ENCODE measurements at places on chromosomes 7 and 10.

DNA sequence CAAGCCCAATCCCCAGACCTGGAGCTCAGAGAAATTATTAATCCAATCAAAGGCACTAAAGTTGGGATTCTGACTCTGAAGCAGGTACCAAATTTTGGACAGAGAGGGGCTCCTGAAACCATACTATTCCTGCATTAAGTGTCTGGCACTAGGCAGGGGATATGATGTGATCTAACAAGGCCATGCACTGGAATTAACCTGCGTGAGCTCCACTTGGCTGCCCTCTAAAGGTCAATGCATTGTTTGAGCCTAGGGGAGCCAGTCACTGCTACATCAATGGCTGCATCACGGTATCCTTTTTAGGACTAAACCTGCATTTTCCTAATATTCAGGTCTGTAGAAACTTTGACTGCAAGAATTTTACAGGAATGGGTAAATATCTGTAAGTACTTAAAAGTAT is 42.1 kb downstream of the ST8SIA6 start:
- no peak for DNase-seq

- no peak for DNase-seq
These were observed 112.1 kb downstream of the AKR1D1 start for GRCh38 chr7:138188290-138188858.

- DNase-seq: no peak
These were observed 13.2 kb downstream of the UBE2D1 start for GRCh38 chr10:58347967-58348366.

DNA sequence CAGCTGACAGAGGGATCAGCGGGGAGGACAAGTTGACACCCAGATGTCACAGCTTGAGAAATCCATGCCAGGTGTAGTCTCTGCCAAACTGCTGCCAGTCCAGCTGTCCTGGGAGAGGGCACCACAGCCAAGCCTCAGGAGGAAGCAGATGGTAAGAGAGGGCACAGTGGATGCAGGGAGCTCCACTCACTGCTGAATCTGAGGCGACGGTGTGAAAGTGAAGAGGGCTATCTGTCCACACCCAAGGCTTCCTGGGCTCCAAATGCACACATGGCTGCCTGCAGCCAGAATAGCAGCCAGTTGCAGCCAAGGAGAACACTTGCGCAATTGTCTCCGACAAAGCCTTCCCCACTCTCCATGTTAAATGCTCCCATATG is 502.4 kb downstream of the GRID1 start:
- no peak for DNase-seq

DNA sequence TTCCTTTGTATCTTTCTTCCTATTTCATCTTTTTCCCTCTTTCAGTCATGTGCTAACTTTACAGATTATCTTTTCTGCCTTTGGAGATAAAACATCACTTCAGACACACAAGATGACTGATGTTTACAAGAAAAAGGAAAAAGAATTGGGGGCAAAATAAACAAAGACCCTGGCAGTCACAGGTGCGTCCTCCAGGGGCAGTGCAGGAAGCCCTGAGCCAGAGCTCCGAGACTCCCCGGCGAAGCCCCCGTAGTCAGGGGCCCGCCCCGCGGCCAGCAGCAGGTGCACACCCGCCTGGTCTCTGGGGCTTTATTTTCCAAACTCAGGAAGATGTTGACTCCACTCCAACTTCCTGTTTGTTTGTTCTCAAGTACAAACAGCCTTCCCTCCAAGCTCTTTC is 10.2 kb downstream of the STK32C start:
- no peak for DNase-seq

DNA sequence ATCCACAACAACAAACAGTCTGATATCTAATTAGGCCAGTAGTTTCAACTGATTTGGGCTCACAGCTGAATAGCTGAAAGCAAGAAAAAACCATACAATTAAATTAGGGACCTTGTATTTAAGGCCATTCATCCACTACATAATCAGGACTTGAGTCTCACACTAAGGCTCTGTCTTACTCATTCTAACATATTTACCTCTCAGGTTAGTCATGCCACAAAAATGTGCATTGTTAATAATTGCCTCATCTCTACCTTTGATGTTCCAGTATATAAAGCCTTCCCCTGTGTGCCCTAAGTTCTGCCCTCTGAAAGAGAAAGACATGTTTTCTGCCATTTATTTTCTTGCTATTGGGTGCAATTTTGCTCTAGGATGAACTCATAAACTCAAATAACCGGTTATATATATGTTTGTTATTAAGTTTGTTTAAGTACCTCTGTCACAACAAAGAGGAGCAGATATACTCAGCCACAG is 5.3 kb upstream of the C1GALT1 start:
- DNase-seq: no peak

GRCh38 chr7:98283127-98283886 is 1.8 kb downstream of the BRI3 start:
- DNase-seq: no peak

DNA sequence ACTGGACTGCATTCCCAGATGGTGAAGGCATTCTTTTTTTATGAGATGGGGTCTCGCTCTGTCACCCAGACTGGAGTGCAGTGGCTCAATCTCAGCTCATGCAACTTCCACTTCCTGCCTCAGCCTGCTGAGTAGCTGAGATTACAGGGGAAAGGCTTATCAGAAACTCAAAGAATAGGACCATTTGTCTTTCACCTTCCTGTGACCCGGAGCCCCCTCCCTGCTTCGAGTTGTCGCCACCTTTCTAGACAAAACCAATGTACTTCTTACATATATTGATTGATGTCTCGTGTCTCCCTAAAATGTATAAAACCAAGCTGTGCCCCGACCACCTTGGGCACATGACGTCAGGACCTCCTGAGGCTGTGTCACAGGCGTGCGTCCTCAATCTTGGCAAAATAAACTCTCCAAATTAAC is 1.8 kb upstream of the METTL27 start:
- no peak for DNase-seq

DNA sequence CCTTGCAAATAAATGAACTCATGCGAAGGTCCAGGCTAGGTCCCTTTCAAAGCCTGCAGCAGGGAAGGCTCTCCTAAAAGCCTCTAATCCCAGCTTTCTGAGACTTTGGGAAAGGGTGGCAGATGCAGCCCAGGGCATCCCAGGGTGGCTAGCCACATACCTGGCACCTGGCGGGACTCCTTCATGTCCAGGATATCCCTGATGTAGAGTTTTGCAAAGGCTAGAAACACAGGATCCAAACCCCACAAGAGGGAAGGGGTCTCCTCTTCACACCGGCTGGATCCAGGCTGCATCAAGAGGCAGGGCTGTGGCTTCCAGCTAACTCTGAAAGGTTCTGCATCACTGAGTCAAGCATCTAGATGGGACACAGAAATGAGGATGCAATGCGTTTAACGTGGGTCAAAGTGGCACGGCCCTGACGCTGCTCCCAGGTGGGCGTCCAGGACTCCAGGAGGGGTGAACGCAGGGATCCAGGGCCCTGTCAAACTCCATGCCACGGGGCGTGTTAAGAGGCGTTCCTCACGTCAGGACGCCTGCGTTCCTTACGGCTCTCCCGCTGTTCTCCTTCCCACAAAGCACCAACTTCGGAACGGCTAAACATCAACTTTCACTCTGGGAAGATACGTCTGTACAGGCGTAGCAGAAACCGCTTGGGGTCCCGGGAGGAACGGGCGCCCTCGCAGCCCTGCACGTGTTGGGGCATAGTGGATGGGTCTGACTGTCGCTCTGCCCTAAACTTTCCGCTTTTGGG is 507 bp downstream of the STN1 start:
- DNase-seq: no peak

DNA sequence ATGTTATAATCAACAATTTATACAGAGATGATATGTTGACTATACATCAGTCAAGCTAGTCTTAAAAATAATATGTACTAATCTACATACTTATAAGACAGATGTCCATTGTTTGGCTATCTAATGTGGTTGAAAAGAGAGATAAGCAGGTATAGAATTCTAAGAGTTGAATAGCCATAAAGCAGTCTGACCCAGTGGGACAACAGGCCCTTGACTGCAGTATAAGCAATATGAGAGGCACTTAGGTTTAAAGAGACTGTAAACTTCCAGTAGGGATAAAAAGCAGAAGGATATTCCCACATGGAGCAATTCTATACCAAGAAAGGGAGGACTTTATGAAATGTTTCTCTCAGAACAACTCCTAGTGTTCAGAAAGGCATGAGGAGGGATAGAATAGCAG is 139.3 kb downstream of the ELAPOR2 start:
- no peak for DNase-seq

GRCh38 chr7:25382869-25383268 is 154.6 kb upstream of the NPVF start:
- no peak for DNase-seq

DNA sequence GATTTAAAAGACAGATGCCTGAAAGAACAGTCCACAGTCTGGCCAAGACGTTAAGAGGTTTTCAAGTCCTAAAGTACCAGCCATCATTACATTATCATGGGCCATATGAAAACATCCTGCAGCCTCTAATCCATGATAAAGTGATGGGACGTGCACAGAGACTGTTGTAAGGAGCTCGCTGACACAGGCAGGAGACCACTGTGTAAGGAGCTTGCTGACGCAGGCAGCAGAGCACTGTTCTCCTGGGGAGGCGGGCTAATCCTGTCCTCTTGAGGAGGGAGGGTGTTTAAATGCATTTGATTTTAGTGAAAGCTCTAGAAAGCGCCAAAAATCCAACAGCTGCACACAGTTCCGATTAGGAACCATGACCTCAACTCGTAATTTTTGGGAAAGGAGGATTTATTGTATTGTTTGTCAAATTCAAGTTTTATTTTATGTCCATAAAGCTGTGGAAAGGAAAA is 16.9 kb downstream of the SVIL start:
- DNase-seq: no peak

DNA sequence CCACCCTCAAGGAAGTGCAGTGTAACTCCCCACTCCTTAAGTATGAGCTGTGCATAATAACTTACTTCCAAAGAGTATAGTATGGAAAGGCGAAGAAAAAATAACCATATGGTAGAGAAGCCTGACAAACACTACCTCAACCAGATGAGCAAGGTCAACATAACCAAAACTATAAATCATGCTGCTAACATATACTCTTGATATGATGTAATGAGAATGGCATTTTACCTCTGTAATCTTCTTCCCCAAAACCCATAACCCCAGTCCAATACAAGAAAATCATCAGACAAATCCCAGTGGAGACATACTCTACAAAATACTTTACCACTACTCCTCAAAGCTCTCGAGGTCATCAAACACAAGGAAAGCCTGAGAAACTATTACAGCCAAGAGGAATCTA is 15.8 kb downstream of the OSBPL3 start:
- DNase-seq: no peak

- no peak for DNase-seq
These were observed 432 bp downstream of the TMEM248 start for GRCh38 chr7:66921396-66921917.

- no peak for DNase-seq
These were observed 61.3 kb upstream of the RNF148 start for GRCh38 chr7:122764020-122764419.

GRCh38 chr7:30354791-30355190 is 70.4 kb downstream of the ZNRF2 start:
- DNase-seq: no peak

- no peak for DNase-seq
These were observed 44.7 kb downstream of the GRK5 start for GRCh38 chr10:119252051-119252465.

- DNase-seq: no peak
These were observed 48.9 kb downstream of the MKI67 start for GRCh38 chr10:128077155-128077875.
